ENCODE measurements at places on chromosomes 7 and 10. TPM values are rescaled to one million over a fixed set of nuclear protein-coding genes. Genes with fewer than 3 reads are reported as not detected.
A peak's percentile ranks its signal among the peaks of the same experiment; 100 is the strongest.

Gene CYP2W1
- not detected for total RNA-seq

Gene TMEM176A
- total RNA-seq = 34.1 TPM

Gene GOLGA7B
- 0.06 TPM for total RNA-seq

Gene C10orf53
- total RNA-seq = not detected

Gene ENTPD1
- total RNA-seq = 32.4 TPM

Gene AUTS2
- total RNA-seq = 44.9 TPM

Gene GPRIN2
- total RNA-seq = not detected

Gene AP5Z1
- 32.0 TPM for total RNA-seq

Gene USP6NL
- 14.9 TPM for total RNA-seq

- H3K4me1 ChIP-seq = peaks cover 86% of the 10 kb centered on the region
- H3K36me3 ChIP-seq = no peaks in the 10 kb centered on the region
- no peak for DNase-seq
- H3K27ac ChIP-seq = peak overlapping the region; percentile 71
- H3K4me3 ChIP-seq = no peak overlapping the region
Measured at GRCh38 chr10:10803278-10803677, 214.4 kb upstream of the CELF2 start.

GRCh38 chr7:42452356-42452755 lies 215.3 kb upstream of the GLI3 start:
- H3K36me3 ChIP-seq = no peaks in the 10 kb centered on the region
- H3K27me3 ChIP-seq = no peaks in the 10 kb centered on the region
- no peak overlapping the region for H3K4me3 ChIP-seq
- H3K27ac ChIP-seq = no peak overlapping the region
- peak; percentile 19 for DNase-seq
- H3K4me1 ChIP-seq = no peaks in the 10 kb centered on the region

DNA sequence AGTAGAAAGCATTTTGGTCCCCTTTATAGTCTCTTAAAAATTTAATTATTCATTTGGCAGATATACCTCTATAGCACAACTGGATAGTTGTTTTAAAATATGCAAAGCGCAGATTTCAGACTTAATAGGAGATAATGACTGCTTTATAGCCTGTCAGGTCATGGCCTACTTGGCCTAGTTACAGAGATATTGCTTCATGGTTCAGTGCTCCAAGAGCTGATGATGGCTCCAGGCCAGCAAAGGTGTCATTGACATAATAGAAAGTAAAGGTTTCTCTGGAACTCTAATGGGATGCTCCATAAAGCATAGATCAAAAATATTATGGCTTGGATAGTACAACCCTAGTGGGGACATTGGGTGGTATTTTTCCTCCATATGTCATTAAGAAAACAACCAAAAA lies 285.7 kb downstream of the NXPH1 start:
- H3K4me3 ChIP-seq = no peak overlapping the region
- no peaks in the 10 kb centered on the region for H3K27me3 ChIP-seq
- no peaks in the 10 kb centered on the region for H3K36me3 ChIP-seq
- H3K4me1 ChIP-seq = no peaks in the 10 kb centered on the region

DNA sequence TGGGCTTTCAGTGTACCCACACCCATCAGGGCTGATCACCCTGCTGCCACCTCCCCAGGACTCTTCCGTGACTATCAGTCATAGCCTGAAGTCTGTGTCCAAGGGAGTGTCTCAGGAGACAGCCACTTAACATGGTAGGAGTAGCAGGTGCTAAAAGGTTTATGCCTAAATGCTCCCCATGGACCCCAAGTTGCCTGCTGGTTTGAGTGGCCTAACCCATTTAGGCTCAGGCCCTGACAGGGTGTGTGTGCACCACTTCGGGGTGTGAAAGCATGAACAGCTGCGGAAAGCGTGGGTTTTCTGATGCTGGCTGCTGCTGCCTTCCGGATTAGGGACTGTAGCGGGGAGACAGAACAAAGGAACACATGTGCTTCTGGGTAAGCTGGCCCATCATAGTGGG lies 93.2 kb upstream of the SAMD8 start:
- peaks cover 8% of the 10 kb centered on the region for H3K36me3 ChIP-seq
- H3K4me3 ChIP-seq = no peak overlapping the region
- H3K27me3 ChIP-seq = no peaks in the 10 kb centered on the region
- no peak overlapping the region for H3K27ac ChIP-seq

DNA sequence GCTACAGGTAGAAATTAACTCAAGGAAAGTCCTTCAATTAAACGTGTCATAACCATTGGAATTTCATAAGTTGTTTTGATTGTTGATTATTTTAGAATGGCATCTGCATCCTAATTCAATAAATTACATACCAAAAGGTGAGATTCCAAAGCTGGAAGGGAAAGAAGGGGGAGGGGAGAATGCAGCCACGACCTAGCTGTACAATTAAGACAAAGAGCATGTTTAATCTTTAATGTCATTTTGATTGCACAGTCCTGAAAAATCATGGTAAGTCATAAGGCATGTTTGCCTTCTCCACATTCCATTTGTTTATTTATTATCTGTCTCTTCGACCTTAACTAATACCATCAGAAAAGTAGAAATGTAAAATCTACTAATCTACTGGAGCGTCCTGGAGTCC lies 358.1 kb downstream of the FRMD4A start:
- no peak overlapping the region for H3K27ac ChIP-seq
- no peaks in the 10 kb centered on the region for H3K36me3 ChIP-seq

- peak overlapping the region; percentile 28 for H3K27ac ChIP-seq
- H3K36me3 ChIP-seq = peaks cover 84% of the 10 kb centered on the region
- no peak for DNase-seq
Measured at GRCh38 chr7:158789842-158790241, 39.5 kb downstream of the ESYT2 start.

DNA sequence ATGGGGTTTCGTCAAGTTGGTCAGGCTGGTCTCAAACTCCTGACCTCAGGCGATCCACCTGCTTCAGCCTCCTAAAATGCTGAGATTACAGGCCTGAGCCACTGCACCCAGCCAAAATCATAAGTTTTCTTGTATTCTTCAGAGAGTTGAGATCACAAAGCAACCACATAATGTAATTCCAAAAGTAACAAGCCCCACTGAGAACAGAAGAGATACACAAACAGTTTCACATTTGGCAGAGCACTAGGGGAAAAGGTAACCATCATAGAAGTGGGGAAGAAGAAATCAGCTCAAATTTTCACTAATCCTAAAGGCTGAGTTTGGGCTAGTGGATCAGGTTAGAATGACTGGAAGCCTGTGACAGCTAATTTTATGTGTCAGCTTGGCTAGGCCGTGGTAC lies 5.4 kb upstream of the CEP41 start:
- DNase-seq = no peak
- no peak overlapping the region for H3K4me3 ChIP-seq
- no peaks in the 10 kb centered on the region for H3K36me3 ChIP-seq
- no peaks in the 10 kb centered on the region for H3K27me3 ChIP-seq

GRCh38 chr7:33952824-33953223 lies 47.5 kb downstream of the BMPER start:
- no peak overlapping the region for H3K4me3 ChIP-seq
- H3K36me3 ChIP-seq = no peaks in the 10 kb centered on the region
- H3K27ac ChIP-seq = no peak overlapping the region
- H3K4me1 ChIP-seq = no peaks in the 10 kb centered on the region
- no peaks in the 10 kb centered on the region for H3K27me3 ChIP-seq
- peak; percentile 82 for DNase-seq

GRCh38 chr10:119221201-119221600 lies 13.8 kb downstream of the GRK5 start:
- peak overlapping the region; percentile 77 for H3K27ac ChIP-seq
- H3K27me3 ChIP-seq = no peaks in the 10 kb centered on the region

DNA sequence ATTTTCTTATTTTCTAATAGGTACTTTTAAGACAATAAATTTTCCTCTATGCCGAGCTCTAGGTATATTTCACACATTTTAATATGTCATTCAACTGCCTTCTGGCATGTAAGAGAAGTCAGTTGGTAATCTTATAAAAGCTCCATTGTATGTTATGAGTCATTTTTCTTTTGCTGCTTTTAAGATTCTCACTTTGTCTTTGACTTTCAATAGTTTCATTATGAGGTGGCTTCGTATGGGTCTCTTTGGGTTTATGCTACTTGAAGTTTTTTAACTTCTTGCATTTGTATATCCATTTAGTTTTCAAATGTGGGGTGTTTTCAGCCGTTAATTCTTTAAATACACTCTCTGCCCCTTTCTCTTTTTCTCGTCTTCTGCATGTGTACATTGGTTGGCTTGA lies 80.5 kb downstream of the ABCA13 start:
- no peaks in the 10 kb centered on the region for H3K27me3 ChIP-seq
- H3K27ac ChIP-seq = no peak overlapping the region
- no peaks in the 10 kb centered on the region for H3K36me3 ChIP-seq
- DNase-seq = no peak
- H3K4me1 ChIP-seq = no peaks in the 10 kb centered on the region
- H3K4me3 ChIP-seq = no peak overlapping the region

DNA sequence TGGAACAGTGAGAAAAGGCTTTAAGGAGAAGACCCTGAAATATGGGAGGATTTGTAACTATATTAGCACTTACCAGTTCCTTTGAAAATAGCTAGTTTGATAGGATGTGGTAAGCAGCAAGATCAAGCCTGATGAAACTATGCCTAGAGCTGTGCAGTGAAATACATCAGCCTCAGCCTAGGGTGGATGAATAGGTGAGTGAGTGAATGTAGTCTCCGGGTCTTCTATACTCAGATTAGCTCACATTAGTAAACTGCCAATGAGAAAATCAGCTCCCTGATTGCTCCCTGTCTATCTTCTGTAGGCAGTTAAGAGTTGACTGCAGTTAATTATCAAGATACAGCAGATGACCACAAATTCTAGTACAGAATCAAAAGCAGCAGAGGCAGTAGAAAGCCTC lies 89.6 kb downstream of the ELAPOR2 start:
- H3K4me3 ChIP-seq = no peak overlapping the region
- H3K27me3 ChIP-seq = no peaks in the 10 kb centered on the region
- DNase-seq = no peak

DNA sequence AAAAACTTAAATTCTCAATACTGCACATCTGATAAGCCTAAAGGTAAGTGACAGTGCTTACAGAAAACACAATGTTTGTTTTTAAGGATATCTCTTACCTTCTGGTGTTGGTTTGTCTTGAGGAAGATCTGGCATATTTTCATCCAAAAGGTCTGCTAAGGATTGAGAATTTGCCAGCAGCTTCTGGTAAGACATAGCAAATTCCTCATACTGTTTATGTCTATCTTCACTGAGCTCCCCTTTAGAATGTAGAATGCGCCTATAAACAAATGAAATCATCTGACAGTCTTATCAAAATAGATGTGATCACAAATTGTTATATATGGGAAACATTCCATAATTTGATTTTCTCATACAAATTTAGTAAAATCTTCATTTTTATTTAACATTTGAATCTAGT lies 28.7 kb downstream of the UPF2 start:
- peaks cover 10% of the 10 kb centered on the region for H3K36me3 ChIP-seq

- H3K4me3 ChIP-seq = no peak overlapping the region
- H3K4me1 ChIP-seq = no peaks in the 10 kb centered on the region
- DNase-seq = no peak
- H3K27me3 ChIP-seq = no peaks in the 10 kb centered on the region
- no peaks in the 10 kb centered on the region for H3K36me3 ChIP-seq
- H3K27ac ChIP-seq = no peak overlapping the region
Measured at GRCh38 chr10:21260506-21261149, 264.9 kb downstream of the SKIDA1 start.

- no peaks in the 10 kb centered on the region for H3K36me3 ChIP-seq
- no peak overlapping the region for H3K4me3 ChIP-seq
- no peaks in the 10 kb centered on the region for H3K4me1 ChIP-seq
- no peak for DNase-seq
Measured at GRCh38 chr10:125928928-125929585, 32.7 kb downstream of the FANK1 start.

DNA sequence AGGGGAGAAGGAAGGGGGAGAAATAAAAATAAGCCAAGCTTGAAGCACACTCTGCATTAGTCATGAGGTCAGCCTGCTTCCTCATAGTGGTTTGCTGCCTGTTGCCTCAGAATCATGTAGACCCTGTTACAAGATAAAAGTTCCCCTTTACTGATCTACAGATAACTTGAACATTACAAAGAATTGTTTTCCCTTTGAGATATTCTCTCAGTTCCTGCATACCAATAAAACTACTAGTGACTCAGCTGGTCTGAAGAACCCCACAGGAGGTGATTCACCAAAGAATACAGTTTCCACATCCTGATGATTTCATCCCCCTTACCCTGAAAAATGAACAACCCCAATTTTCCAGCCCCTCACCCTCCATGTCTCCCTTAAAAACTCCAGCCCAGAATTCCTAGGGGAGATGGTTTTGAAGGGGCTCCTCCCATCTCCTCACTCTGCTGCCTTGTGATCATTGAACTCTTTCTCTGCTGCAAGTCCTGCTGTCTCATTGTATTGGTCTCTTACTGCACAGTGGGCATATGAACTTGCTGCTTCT lies 31.5 kb upstream of the NRP1 start:
- H3K27me3 ChIP-seq = no peaks in the 10 kb centered on the region
- no peak for DNase-seq
- no peak overlapping the region for H3K4me3 ChIP-seq
- H3K4me1 ChIP-seq = no peaks in the 10 kb centered on the region

Measured in esophagus muscularis mucosa (tissue), 4 donors.